ENCODE measurements at places on chromosomes 12 and 14.

DNA sequence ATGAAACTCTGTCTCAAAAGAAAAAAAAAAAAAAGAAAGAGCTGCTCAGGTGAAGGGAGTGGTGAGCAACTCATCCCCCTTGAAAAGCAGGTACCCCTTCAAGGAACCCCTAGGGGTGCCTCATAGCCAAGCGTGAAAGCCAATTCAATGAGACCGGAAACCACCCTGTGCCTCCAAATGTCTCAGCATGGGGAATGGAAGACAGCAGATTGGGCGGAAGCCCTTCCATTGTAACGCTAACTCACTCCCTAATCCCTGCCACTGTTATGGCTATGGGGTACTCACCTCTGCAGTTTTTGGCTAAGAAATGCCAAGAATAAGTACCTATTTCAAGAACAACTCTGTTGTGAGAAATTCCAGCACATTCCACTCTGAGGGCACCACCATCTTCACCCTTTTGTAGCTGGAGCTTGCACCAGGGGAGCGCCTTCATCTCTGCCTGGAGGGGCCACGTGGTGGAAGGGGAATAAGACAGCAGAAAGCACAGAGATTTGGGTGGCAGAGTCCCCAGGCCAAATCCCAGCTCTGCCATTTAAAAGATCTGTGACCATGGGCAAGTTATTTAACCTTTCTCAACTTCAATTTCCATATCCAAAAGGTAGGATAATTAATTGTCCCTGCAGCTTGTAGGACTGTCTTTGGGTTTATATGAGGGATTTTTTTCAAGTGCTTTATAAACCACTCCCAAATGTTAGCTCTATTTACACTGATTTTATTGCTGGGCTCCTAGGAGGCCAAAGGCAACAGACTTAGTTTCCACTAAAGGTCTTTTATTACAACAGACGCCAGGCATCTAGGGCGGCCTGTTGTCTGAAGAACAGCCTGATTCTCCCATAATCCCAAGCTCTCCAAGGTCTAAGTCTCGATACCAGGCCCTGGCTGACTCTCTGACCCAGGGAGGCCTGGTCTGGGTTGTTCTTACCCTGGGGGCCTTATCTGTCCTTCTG, 63.9 kb downstream of the ITPK1 start:
- no peak overlapping the region for H3K4me3 ChIP-seq
- no peak for DNase-seq
- no peaks in the 10 kb centered on the region for H3K36me3 ChIP-seq
- H3K27ac ChIP-seq = no peak overlapping the region

GRCh38 chr12:58920102-58920960, at the start of gene LRIG3:
Gene LRIG3, minus strand, starts transcription at chr12:58920504. Its CDS starts 269 bp downstream, at chr12:58920235.
- H3K4me3 ChIP-seq = peak within 1 kb of the TSS; percentile 66
- H3K4me1 ChIP-seq = peaks cover 3% of the 10 kb centered on the region
- peaks cover 33% of the 10 kb centered on the region for H3K27me3 ChIP-seq
- DNase-seq = peak; percentile 92
- peak within 1 kb of the TSS; percentile 86 for H3K27ac ChIP-seq

DNA sequence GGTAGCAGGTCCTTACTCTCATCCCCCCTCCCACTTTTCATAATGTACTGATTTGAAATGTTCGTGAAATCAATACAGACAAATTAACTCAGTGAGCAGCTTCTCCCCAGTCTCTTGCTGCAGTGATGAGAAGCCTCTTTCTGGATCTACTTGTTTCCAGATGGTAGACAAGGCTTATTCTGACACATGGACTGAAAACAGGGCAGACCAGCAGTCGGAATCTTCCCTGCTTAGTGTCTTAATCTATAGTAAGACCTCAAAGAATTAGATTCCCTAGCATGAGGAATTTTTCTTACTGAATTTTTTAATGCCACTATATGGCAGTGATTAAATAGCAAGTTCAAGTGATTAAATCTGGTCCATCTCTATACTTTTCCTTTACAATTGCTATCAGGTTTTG, 120.1 kb downstream of the RGS6 start:
- H3K4me3 ChIP-seq = no peak overlapping the region
- no peaks in the 10 kb centered on the region for H3K36me3 ChIP-seq
- no peaks in the 10 kb centered on the region for H3K4me1 ChIP-seq
- H3K27ac ChIP-seq = no peak overlapping the region
- no peaks in the 10 kb centered on the region for H3K27me3 ChIP-seq

DNA sequence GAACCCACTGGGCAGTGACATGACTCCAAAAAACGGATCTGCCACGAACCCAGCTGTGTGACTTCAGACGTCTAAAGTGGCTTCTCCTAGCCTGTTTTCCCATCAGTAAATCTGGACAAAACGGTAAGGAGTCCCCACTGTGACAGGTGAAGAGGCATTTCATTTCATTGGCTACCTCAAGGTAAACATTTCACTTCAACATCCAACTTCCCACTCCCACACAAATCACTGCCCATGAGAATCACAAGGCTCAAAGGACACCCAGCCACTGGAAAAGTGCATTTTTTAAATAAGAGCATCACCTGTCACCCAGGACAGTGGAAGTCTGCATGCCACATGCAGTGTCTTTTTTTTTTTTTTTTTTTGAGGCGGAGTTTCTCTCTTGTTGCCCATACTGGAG, 27.9 kb downstream of the HSP90AA1 start:
- H3K4me3 ChIP-seq = no peak overlapping the region
- no peaks in the 10 kb centered on the region for H3K27me3 ChIP-seq
- peaks cover 12% of the 10 kb centered on the region for H3K36me3 ChIP-seq
- H3K4me1 ChIP-seq = no peaks in the 10 kb centered on the region
- H3K27ac ChIP-seq = no peak overlapping the region

DNA sequence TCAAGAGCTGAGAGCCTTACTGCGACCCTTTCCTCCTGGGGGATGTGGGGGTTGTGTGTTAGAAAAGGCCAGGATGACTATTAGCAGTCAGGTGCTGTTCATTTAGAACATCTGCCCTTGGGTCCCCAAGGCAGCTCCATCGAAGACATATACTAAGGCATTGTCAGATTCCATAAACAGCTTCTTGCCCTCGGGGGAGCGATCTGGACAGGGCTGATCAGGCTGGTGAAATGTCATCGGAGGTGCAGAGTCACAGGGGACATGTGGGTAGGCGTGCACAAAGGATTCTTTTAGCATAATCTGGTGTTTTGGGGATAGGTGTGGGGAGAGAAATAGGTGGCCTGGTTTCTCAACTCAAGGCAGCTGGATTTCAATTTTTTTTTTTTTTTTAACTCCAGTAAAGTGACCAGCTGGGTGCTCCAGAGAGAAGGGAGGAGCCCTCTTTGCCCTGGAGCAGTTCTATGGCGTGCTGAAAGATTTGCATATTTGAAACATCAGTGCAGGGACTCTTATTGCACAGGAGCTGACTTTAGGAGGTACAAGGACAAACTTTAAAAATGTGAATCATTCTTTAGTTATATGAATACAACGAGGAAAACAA, 160.1 kb downstream of the SUDS3 start:
- H3K4me1 ChIP-seq = no peaks in the 10 kb centered on the region
- H3K36me3 ChIP-seq = no peaks in the 10 kb centered on the region
- no peaks in the 10 kb centered on the region for H3K27me3 ChIP-seq

- no peak for DNase-seq
- H3K27me3 ChIP-seq = no peaks in the 10 kb centered on the region
- peaks cover 15% of the 10 kb centered on the region for H3K4me1 ChIP-seq
- H3K27ac ChIP-seq = no peak overlapping the region
Observed at GRCh38 chr14:52020161-52020714, 30.9 kb downstream of the RTRAF start.

GRCh38 chr12:11556682-11557081, 92.8 kb upstream of the ETV6 start:
- no peaks in the 10 kb centered on the region for H3K36me3 ChIP-seq
- no peak for DNase-seq
- no peak overlapping the region for H3K4me3 ChIP-seq
- H3K27me3 ChIP-seq = no peaks in the 10 kb centered on the region
- H3K4me1 ChIP-seq = peaks cover 3% of the 10 kb centered on the region

DNA sequence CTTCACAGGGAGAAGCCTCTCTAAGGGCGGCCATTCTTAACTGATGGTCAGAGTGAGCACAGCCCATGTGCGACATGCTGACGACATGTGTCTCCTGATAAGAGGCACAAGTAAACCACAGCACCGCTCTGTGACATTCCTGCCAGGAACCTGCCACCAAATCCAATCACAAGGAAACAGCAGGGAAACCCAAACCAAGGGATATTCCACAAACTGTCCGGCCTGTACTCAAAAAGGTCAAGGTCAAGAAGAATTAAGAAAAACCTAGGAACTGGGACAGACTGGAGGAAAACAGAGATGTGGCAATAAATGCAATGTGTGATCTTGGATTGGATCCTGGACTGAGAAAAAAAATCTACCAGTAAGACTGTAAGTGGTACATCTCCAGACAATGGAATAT, 91.9 kb downstream of the SYNE3 start:
- DNase-seq = peak; percentile 38
- no peaks in the 10 kb centered on the region for H3K36me3 ChIP-seq
- H3K27me3 ChIP-seq = no peaks in the 10 kb centered on the region
- no peaks in the 10 kb centered on the region for H3K4me1 ChIP-seq
- no peak overlapping the region for H3K4me3 ChIP-seq

GRCh38 chr14:21109377-21110138, 8.7 kb downstream of the TMEM253 start:
- no peak overlapping the region for H3K4me3 ChIP-seq
- no peaks in the 10 kb centered on the region for H3K27me3 ChIP-seq
- H3K36me3 ChIP-seq = no peaks in the 10 kb centered on the region
- peaks cover 29% of the 10 kb centered on the region for H3K4me1 ChIP-seq

DNA sequence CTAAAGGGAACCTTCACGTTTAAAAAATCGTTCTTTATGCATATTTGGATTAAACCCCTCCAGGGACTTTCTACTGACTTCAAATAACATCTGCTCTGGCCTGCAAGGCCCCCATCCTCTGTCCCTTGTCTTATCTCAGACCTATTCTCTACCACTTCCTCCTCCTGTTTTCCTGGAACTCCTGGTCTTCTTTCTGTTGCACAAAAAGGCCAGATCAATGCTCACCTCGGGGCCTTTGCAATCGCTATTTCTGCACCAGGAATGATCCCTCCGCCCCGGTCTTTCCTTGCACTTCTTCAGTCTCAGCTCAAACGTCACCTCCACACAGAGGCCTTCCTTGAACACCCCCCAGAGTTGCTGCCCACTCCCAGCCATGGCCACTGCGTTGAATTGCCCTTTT, 57.6 kb upstream of the BEGAIN start:
- no peak overlapping the region for H3K4me3 ChIP-seq
- H3K4me1 ChIP-seq = peaks cover 14% of the 10 kb centered on the region
- no peak for DNase-seq
- H3K36me3 ChIP-seq = no peaks in the 10 kb centered on the region
- no peak overlapping the region for H3K27ac ChIP-seq

DNA sequence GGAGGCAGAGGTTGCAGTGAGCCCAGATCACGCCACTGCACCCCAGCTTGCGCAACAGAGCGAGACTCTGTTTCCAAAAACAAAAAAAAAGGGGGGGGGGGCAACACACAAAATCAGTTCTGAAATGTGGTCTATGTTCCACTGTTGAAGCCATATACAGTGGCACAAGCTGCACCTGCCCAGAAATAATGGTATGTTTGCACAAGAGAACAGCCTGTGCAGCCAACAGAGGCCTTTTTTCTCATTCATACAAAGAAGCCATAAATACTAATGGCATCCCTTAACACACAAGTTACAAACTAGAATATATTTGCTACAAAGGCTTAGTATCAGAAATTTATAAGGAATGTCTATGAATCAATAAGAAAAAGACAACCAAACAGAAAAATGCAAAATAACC, 37.1 kb downstream of the ITPR2 start:
- H3K4me1 ChIP-seq = peaks cover 42% of the 10 kb centered on the region
- no peak for DNase-seq
- H3K4me3 ChIP-seq = no peak overlapping the region
- H3K36me3 ChIP-seq = no peaks in the 10 kb centered on the region

DNA sequence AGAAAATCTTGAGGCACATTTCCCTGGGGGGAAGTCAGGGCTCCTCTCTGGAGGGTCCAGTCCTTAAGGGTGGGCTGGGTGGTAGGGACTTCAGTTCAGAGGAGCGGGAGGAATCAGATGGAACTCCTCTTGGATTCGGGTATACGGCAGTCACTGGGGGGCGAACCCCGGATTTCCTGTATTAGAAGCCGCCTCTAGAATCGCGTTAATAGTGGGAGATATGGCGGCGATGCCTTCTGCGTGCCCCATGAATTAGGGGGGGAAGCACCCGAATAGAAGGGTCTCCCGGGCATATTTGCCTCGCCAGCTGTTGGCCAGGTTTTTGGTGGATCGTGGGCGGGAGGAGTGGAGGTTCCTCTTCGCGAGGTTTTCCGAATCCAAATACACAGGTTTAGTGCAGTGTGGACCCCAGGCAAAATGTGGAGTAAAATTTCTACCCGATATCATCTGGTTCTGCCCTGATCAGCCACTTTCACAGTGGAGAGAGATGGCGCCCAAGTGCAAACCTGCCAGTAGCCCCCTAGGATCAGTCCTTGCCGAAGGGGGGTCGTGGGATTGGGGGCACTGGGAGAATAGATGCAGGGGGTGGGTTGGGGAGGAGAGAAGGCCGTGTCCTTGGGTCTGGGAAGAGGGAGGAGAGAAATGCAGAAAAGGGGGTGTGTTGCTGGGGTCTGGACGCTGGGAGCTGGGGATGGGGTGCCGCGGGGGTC, 628 bp downstream of the MEG3 start:
- H3K27ac ChIP-seq = no peak overlapping the region
- DNase-seq = no peak
- H3K36me3 ChIP-seq = no peaks in the 10 kb centered on the region
- peaks cover 4% of the 10 kb centered on the region for H3K4me1 ChIP-seq
- peaks cover 75% of the 10 kb centered on the region for H3K27me3 ChIP-seq

GRCh38 chr12:31210541-31210940, 115.4 kb downstream of the SINHCAF start:
- no peak overlapping the region for H3K4me3 ChIP-seq
- no peak for DNase-seq
- H3K36me3 ChIP-seq = no peaks in the 10 kb centered on the region
- no peaks in the 10 kb centered on the region for H3K4me1 ChIP-seq
- H3K27ac ChIP-seq = no peak overlapping the region

DNA sequence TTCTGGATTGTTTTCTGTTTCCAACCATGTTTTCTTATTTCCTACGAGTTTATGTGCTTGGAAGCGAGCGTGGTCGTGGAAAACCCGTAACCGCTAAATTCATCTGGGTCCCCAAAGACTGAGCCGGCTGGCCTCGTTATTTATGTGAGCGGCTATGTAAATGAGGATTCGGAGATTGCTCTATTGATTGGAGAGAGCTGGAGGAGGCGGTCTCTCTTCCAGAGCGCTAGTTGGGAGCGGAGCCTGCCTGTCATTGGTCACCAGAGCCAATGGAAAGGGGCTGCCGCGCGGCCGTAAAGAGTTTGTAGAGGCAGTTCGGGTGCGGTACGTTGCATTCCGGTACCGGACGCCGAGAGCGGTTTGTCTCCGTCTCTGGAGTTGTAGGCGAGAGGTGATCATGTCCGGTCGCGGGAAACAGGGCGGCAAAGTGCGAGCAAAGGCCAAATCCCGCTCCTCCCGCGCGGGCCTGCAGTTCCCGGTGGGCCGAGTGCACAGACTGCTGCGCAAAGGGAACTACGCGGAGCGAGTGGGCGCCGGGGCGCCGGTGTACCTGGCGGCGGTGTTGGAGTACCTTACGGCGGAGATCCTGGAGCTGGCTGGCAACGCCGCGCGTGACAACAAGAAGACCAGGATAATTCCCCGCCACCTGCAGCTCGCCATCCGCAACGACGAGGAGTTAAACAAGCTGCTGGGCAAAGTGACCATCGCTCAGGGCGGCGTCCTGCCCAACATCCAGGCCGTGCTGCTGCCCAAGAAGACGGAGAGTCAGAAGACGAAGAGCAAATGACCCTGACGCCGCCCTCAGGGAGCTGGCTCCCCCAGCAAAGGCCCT, 29.0 kb downstream of the WBP11 start:
- H3K27me3 ChIP-seq = no peaks in the 10 kb centered on the region
- H3K4me3 ChIP-seq = peak overlapping the region; percentile 63
- no peaks in the 10 kb centered on the region for H3K36me3 ChIP-seq
- no peaks in the 10 kb centered on the region for H3K4me1 ChIP-seq
- peak overlapping the region; percentile 97 for H3K27ac ChIP-seq

Data from left lung (tissue), 14 donors.